ENCODE measurements at places on chromosomes 3 and 15. TPM values are rescaled to one million over a fixed set of nuclear protein-coding genes. Genes with fewer than 3 reads are reported as not detected.

Gene ZKSCAN7
- total RNA-seq: 4.2 TPM

Gene CACNA2D2
- total RNA-seq: 1.7 TPM

Gene GCSAM
- 40.9 TPM for total RNA-seq

Gene PRKAR2A
- total RNA-seq: 41.7 TPM

Gene HHLA2
- 0.52 TPM for total RNA-seq

Gene SLC51A
- not detected for total RNA-seq

Gene LSAMP
- total RNA-seq: not detected

Gene NUP210
- 149 TPM for total RNA-seq

Gene LRTM1
- total RNA-seq: not detected

Gene RPL35A
- total RNA-seq: 1,716 TPM

Gene RAB6B
- 0.55 TPM for total RNA-seq

Gene COL8A1
- total RNA-seq: not detected

Gene ALDH1A2
- total RNA-seq: 0.15 TPM

Gene CGNL1
- not detected for total RNA-seq

Gene PPM1L
- total RNA-seq: 5.1 TPM

Gene IQCF6
- total RNA-seq: not detected

Gene DISP2
- 0.23 TPM for total RNA-seq

Gene CCDC13
- total RNA-seq: 0.96 TPM

Gene LRRC3B
- total RNA-seq: not detected

Gene SH3GL3
- total RNA-seq: not detected

Gene TTLL3
- 81.4 TPM for total RNA-seq

Data from CD4-positive, alpha-beta memory T cell (primary cell).